Hypothalamus (tissue), 51 donors: ENCODE measurements at places on chromosomes 4 and X.

- DNase-seq, result no peak
Observed at GRCh38 chr4:84417997-84418709, 80.9 kb downstream of the NKX6-1 start.

DNA sequence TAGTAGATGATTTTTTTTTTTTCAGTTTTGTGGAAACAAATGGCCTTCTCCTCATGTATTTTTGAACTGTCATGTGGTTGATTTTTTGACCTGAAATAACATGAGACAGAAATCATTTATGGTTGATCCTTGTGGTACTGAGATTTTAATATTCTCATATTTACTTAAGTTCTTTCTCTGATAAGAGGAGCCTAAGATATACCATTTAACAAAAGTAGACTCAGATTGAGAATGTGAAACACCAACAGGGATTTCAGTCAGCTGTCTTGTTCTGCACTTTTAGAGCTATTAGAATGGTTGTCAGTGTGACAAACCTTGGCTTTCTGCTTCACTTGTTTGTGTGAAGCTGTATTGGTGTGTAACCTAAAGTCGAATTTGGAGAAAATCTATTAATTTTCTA lies 575.7 kb downstream of the SPOCK3 start:
- DNase-seq, result no peak

- no peak for DNase-seq
Observed at GRCh38 chrX:56569378-56570057, 6.1 kb downstream of the UBQLN2 start.

DNA sequence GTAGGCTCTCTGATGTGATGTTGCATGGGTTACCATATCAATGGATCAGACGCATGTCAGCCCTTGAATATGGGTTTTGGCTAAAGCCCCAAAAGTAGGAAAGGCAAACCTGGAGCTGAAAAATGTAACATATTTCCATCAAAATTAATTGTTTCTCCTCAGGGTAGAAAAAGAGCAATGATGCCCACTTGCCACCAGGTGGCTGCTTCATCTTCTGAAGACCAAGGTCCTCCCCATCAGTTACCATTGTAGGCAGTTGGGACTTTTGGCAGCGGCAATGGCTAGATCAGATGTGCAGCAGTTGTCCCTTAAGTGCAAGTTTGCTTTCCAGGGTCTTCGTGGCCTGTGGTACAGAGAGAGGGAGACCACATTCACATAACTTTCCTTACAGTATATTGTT lies 118.2 kb downstream of the NAF1 start:
- no peak for DNase-seq

DNA sequence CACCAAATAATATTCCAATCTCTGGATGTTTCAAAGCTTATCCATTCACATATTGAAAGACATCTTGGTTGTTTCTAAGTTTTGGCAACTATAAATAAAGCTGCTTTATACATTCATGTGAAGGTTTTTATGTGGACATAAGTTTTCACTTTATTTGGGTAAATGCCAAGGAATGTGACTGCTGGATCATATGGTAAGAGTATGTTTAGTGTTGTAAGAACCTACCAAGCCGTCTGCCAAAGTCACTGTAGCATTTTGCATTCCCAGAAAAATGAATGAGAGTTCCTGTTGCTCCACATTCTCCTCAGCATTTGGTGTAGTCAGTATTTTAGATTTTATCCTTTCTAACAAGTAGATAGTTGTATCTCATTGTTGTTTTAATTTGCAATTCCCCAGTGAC lies 1047.7 kb downstream of the C4orf33 start:
- DNase-seq, result no peak

DNA sequence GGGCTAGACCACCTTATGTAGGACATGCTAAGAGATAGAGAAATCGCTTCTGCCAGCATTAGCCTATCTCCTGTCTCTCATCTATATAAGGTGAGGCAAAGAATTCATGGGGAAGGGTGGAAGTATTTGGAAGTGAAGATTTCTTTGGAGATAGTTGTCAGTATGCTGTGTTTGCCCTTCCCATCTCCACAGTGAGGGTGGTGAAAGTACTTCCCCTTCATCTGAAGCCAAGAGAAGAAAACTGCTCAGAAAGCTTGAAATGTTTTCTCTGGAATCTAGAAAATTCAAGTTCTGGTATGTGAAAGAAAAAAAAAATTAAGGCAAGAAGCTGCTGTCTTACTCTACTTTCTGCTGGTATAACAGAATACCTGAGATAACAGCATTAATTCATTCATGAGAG lies 12.3 kb upstream of the ADH5 start:
- DNase-seq, result no peak

DNA sequence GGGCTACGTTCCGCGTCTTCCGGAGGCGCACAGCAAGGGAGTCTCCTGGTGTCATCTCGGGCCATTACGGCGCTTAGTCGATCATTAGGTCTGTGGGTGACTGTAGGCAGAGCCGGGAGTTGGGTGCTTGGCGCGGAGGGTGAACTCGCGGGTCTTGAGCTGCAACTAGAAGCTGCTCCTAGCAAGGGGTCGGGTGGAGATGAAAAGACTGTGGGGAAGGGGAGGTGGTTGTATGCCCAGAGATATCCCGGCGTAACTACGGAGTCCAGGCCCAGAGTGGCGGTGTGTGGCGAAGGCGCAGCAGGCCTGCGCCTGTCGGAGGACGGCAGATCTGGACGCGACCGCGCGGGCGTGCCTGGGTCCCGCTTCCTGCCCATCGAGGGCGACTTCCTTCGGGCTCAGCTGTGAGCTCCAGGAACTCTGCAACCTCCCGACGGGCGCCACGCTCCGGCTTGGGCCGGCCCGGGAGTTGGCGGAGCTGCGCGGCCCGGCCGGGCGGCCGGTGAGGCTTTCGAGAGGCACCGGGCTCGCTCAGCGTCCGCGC lies 2.7 kb upstream of the NKX3-2 start:
- DNase-seq, result no peak

DNA sequence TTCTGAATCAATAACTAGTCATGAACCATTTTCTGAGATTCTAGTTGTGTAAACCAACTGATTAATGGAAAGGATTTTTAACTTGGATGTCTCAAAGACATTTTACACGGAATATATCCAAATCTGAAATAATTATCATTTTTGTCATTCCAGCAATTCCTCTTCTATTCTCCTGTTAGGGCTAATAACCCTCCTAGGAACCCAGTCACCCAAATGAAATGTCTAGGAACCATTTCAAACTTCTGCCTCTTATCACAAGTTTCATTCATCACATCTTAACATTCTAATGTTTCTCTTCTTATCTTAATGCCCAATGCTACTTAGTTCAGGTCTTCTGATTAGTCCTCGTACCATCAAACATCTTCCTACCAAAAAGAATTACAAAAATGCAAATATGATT lies 639.8 kb downstream of the DMD start:
- DNase-seq, result no peak

- DNase-seq, result no peak
Observed at GRCh38 chrX:1581132-1581531, 10.3 kb upstream of the AKAP17A start.
